ENCODE measurements at places on chromosomes 16 and 17.

DNA sequence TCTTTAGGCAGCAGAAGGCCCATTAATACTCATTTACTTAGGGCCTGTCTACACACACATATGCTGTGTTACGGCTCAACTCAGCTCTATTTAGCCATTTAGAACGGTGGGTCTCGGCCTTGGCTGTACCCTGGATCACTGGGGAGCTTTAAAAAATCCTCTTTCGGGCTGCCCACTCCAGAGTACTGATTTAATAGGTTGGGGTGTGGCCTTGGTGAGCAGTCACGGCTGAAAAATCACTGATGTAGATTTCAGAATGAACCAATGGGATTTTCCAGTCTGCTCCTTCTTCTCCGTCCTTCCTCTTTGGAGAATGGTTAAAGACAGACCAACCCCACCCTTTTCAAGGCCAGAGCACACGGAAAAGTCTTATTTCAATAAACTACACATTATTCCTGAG is 223.5 kb downstream of the CCDC182 start:
- DNase-seq, result no peak

GRCh38 chr17:75010683-75011400 is 1.6 kb upstream of the MRPL58 start:
- DNase-seq, result peak; percentile 8

DNA sequence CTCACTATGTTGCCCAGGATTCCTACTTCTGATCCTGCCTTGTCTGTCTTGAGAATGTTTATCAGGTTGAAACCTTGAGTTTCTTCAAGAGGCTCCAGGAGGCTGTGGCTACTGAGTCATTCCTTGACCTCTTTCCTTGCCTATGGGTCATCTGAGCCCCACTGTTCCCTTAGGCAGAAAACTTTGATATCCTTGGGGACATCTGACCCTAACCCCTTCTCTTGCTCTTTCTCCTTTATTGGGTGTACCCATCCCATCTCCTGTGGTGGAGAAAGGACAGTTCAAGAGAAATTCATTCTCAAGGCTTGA is 12.5 kb downstream of the ARL4D start:
- no peak for DNase-seq

DNA sequence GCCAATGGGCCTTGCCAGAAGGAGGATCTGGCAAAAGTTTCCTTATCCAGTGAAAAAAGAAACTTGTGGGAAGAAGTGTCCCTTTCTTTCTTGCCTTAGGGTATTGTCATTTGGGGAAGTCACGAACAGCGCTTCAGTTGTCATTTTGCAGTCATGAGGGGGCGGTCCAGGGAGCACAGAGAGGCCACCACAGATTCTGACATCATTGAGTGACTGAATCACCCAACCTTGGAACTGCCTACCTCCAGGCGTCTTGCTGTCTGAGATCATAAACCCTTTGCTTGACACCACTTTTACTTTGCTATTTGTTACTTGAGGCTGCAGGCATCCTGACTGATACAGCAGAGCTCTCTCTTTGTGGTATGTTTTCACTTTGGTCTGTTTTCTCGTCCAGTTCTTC is 3.1 kb upstream of the WSCD1 start:
- peak; percentile 5 for DNase-seq

DNA sequence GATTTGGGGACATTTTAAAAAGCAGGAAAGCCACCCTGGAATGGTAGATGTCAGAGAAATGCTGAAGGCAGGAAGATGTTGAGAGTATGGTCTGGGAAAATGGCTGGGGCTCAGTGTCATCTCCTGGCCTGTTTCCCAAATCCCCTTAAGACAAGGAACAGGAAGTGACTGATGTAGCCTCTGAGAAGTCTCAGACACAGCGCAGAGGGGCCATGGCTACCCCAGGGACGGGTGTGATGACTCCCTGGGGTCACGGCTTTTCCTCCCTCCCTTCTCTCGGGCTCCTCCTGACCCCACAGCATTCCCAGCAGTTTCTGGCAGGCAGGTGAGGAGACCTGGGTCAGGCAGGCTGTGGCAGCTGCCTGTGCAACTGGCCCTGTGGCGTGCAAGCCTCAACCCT is 45.4 kb downstream of the RAP1GAP2 start:
- DNase-seq, result no peak

DNA sequence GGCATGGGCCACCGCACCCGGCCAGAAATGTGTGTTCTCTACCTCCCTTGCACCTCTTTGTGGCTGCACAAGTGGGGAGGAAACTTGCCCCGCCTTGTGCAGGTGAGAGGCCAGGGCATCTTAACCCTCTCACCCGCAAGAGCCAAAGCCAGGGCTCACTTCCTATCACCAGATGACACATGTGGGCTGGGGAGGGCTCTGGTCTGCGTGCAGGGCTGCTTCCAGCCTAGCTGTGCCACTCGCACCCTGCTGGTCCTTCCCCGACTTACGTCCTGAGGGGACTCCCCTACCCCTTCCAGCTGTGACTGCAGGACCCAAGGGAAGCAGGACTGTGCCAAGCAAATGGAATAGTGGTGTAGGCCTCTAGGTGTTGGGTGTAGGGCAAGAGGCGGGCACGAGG is 6.9 kb downstream of the MIEF2 start:
- DNase-seq, result no peak

GRCh38 chr16:22370038-22370820 is 4.2 kb downstream of the CDR2 start:
- no peak for DNase-seq

GRCh38 chr17:3755335-3756030 is 31.8 kb downstream of the HASPIN start:
- no peak for DNase-seq

DNA sequence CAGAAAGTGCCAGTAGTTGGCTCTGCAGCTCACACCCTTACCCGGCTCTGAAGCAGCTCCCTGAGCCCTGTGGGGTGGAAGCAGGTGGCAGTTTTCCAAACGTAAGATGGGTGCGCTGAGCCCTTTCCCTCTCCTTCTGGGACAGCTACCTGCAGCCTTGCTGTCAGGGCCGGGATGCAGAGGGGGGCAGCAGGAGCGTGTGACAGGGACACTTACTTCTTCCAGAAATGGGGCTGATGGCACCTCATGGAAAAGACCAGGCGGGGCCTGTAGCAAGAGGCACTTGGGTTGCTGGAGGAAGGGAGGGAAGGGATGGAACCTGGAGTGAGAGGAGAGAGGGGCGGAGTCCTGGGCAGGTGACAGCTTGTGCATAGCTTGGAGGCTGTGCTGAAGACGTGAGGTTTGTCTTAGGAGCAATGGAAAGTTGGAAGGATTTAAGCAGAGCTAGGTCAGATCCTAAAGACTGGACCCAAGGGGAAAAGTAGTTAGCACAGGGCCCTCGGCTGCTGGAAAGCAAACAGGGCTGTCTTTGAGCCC is 216.8 kb upstream of the RPL38 start:
- DNase-seq, result no peak

DNA sequence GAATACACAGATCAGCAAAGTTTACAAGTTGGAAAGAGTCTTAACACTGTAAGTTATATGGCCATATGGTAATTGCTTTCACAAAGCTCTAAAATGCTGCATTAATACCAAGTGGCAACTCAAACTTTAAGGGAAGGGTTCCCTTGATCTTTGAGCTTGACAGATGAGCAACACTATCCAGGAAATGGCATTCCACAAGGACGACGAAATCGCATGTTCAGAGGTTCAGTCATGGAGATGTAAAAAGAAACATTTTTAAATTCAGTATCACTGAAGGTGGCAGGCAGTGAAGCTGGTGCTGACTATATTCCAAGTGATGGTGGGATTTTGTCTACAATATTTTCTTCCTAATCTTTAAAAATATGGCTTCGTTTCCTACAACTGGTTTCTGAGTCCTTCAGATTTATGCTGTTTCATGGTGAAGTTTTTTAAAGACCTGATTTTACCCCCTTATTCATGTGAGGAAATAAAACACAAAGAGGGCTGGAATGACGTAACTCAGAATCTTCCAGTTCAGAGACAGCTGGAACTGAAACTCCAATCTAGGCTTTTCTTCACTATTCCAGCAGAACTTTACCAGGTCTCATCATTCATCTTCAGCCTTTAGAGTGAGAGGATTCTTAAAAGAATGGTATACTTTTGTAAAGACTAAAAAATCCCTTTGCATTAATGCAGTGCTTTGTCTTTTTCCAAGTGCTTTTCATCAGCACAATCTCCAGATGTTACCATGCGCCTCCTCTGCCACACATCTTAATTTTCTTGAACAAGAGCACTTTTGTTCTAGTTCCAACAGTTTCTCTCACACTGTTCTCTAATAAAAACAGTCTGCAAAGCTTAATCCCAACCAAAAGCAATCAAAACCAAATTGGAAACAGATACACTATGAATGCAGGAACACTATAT is 20.2 kb downstream of the CHCT1 start:
- no peak for DNase-seq

DNA sequence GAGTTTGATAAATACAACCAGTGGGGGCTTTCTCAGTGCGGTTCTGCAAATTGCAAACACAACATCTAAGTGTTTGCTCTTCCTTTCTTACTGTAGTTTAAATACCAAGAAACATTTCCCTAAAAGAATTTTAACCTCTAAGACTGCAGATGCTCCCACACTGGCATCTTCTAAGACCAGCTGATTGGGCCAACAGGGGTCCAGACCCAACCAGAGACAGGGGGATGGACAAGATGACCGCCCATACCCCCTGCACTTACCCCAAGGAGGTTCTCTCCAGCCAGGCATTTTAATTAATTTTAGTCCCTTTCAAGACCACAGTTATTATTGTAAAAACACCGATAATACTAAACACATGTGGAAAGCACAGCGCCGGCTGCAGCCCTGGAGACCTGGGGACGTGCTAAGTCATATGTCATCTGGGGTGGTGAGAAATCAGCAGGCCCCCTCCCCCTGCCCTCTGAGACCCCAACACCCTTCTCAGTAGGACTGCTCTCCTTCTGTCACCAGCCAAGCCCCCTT is 242.3 kb downstream of the SOX9 start:
- no peak for DNase-seq

DNA sequence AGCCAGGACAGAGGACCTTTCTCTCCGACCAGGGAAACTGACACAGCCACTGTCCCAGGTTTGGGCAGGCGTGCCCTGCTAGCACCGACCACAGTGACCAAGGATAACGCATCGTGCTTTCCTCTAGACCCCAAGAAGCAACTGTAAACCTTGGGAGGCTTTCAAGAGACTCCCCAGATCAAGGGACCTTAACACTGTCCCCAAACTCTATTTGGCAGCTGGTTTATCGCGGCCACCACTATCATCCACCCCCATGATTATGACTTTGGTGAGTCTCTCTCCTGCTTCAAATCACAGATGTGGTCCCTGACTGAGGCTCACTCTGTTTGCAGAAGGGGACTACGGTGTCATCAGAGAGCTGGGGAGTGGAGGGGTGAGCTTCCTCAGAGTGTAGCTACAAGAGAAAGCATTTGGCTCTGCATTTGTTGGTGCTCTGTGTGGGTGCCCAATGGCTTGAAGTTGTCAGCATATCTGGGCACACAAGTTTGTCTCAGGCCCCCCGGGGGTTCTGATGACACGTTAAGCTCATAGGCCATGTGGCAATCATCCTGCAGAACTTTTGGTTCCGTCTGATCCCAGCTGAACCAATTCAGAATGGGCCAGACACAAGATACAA is 408.0 kb downstream of the SLC39A11 start:
- DNase-seq, result no peak

- no peak for DNase-seq
Observed at GRCh38 chr17:76232342-76232741, 8.0 kb downstream of the RNF157 start.

- DNase-seq, result no peak
Observed at GRCh38 chr16:12195296-12195695, 218.8 kb downstream of the SNX29 start.

- no peak for DNase-seq
Observed at GRCh38 chr17:72850410-72851118, 241.9 kb downstream of the SLC39A11 start.

DNA sequence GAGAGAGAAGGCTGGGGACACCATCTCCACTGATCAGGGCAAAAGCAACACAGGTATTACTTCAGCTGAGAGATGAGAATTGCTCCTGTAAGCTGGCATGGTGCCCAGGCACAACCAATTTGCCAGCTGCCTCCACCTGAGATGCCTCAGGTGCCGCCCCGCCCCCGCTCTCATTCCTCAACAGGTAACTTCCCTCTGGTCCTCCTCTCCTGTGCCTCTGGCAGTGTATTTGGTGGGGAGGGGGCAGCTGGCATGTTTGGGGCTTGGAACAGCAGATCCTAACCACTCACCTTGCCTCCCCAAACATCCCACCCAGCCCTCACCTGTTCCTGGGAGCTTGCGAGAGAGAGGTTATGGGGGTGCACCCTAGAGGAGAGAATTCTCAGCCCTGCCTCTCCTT is 2.9 kb upstream of the SRCIN1 start:
- no peak for DNase-seq

GRCh38 chr17:43372273-43372911 is 26.4 kb upstream of the ARL4D start:
- DNase-seq, result no peak

DNA sequence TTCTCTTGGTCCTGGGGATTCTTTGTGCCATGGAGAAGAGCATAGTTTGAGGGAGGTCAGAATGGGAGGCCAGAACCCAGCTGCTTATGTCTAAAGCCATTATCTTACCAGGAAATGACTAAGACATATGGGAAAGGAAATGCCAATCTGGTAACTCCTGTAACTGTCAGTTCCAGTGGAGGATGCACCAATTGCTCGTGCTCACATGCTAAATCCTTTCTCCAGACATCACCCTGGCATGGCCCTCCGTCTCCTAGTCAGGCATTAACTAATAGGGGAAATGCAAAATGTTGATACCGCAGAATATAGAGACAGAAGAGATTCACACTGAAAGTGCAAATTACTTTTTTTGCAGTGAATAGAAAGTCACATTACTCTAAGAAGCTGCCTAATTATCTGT is 255.6 kb upstream of the HSBP1 start:
- DNase-seq, result no peak

DNA sequence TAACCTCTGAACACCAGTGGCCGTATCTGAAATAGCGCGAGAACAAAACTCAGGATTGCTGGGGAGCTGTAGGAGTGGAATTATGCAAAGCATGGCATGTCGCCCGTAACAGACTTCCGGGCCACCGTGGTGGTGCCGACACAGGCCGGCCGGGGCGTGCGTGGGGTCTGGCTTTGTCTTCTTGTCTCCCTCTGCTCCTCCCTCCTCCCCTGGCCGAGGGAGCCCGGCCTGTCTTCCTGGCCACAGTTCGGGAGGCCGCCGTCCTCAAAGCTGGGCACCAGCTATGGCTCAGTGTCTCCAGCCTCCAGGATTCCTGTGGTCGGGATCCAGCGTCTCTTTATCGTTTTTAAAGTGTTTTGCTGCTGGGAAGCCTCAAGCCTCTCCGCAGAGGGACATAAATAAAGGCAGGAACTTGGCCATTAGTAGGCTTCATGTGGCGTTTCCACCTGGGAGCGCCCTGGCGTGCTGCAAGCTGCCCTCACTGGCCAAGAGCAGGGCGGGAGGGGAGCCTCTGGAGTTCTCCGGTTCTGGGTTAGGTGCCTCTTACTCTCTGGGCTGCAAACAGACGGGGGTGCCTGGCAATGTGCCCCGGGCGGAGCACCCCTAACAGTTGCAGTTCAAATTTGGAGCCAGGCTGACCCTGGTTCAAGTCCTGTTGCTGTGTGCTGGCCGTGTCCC is 22.0 kb upstream of the NPTX1 start:
- DNase-seq, result no peak

- DNase-seq, result no peak
Observed at GRCh38 chr17:40600486-40601046, 35.3 kb upstream of the CCR7 start.

All from stimulated activated CD4-positive, alpha-beta T cell treated with anti-CD3 and anti-CD28 coated beads, Interleukin-1b, Interleukin-23, amount 100 ng/mL, for 48 hours (primary cell).